NCI-H460 (cell line): ENCODE measurements at places on chromosomes 3 and 15. TPM values are rescaled to one million over a fixed set of nuclear protein-coding genes. Genes with fewer than 3 reads are reported as not detected.
A peak's percentile ranks its signal among the peaks of the same experiment; 100 is the strongest.

CLDN16 gene
- total RNA-seq = 0.78 and 0.87 TPM in 2 replicates

DNA sequence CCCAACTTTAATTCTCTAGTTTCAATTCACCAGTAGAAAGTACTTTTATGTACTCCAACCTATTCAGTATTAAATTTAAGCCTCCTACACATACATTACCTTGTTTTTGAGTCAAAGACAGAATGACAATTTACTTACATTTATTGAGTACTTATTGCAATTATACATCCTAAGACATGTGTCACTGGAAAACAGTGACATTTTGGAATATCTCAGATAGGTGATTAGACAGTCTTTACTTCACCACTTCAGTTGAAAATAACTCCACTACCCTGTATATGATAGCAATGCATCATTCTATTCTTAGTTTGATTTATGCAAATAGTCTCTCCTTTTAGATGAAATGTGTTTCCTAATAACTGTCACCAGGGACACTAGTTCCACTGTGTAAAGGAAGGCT is 461.5 kb downstream of the TUSC7 start:
- no peak for DNase-seq

SPESP1 gene
- total RNA-seq = not detected in 2 replicates

THUMPD3 gene
- 46.9 and 52.4 TPM in 2 replicates for total RNA-seq

GRCh38 chr15:88695101-88695500 is 56.3 kb downstream of the ISG20 start:
- no peak for DNase-seq

SNX22 gene
- 0.09 and 0.42 TPM in 2 replicates for total RNA-seq

DNA sequence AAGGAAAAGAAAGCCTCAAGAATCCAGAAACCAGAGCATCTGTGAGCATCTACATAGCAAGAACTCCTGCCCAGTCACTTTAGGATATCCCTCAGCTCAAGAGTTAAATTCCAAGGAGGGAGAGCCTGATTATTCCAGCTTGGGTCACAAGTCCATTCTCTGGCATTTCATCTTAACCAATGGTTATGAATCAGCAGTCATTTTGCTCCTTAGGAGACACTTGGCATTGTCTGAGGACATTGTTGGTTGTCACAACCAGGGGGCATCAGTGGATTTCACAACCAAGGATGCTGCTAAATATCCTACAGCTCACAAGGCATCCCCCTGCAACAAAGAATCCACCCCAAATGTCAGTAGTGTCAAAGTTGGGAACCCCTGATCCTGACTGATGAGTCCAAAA is 51.0 kb upstream of the LMCD1 start:
- DNase-seq = no peak

INKA1 gene
- 0.10 and 0.26 TPM in 2 replicates for total RNA-seq

SLC22A13 gene
- total RNA-seq = 0.17 and 0.40 TPM in 2 replicates

MKRN2OS gene
- not detected in 2 replicates for total RNA-seq

- peak; percentile 45 for DNase-seq
Observed at GRCh38 chr15:27826902-27827714, 272.0 kb downstream of the OCA2 start.

PLSCR5 gene
- not detected in 2 replicates for total RNA-seq

DNA sequence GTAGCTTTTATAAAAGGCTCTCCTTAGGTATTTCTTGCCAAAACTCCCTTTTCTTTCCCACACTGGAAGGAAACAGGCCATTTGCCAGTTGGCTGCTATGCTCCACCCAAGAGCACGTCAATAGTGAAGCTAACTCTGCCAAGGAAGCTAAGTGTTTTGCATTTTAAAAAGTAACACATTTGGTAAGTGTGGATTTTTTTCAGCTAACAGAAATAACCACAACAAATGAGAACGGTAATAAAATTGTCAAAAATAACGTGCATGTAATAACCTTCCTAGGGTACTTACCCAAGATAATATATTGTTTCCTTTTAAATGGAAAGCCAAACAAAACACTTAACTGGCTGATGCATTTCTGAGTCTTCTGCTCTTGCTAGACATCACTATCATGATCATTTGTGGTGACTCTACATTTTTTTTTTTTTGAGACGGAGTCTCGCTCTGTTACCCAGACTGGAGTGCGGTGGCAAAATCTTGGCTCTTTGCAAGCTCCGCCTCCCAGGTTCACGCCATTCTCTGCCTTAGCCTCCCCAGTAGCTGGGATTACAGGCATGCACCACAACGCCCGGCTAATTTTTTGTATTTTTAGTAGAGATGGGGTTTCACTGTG is 4.6 kb downstream of the DPP8 start:
- DNase-seq = no peak

CCDC71 gene
- total RNA-seq = 9.8 and 10.4 TPM in 2 replicates

AADACL2 gene
- not detected in 2 replicates for total RNA-seq

GRCh38 chr3:159186581-159186980 is 384.7 kb downstream of the MFSD1 start:
- DNase-seq = no peak

- no peak for DNase-seq
Observed at GRCh38 chr3:52030714-52031310, 25.6 kb downstream of the DUSP7 start.

DNA sequence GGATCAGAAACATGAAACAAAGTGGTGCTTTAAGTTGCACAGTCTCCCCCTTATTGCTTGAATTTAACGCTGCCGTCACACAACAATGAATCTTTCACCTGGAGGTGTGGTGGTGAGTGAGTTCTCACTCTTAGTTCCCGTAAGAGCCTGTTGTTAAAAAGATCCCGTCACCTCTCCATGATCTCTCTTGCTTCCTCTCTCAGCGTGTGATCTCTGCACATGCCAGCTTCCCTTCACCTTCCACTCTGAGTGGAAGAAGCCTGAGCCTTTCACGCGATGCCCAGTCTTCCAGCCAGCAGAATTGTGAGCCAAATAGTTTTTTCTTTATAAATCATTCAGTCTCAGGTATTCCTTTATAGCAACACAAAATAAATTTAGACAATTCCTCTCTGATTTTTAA is 136.7 kb upstream of the CHL1 start:
- DNase-seq = no peak

DNA sequence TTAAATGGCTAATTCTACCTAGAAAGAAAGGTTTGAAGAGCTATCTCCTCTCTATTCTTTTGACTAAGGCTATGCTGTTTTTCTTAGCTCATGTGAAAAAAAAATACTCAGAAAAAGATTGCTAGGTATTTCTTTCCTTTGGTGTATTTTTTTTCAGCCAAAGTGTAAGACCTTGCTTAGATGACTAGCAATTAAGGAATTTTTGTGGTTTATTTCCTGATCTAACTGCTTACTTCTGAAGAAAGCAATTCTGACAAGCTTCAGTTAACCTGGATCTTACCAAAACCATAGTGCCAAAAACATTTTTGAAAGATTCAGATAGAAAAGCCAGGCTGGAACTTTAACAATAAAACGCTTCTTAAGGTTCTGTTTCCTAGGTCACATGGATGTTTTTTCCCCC is 315.6 kb downstream of the SOX2 start:
- no peak for DNase-seq

DNA sequence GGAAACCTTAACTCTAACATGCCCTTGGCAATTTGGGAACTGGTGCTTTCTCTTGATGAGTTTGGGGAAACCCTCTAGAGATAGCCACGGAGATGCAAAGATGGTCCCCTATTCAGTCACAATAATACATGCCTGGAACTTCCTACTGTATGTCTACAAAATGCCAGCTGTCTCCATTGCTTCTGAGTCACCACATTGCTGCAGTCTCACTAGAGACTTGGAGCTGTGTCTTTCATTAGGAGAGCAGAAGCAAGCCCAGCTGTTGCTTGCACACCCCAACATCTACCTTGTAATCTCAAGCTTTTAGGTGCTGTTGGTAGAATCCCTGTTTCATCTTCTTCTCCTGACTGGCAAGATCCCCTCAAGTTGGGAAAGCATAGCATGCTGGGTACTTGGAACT is 261.0 kb downstream of the ADAMTSL3 start:
- DNase-seq = no peak

HES1 gene
- total RNA-seq = 14.4 and 17.7 TPM in 2 replicates

DNA sequence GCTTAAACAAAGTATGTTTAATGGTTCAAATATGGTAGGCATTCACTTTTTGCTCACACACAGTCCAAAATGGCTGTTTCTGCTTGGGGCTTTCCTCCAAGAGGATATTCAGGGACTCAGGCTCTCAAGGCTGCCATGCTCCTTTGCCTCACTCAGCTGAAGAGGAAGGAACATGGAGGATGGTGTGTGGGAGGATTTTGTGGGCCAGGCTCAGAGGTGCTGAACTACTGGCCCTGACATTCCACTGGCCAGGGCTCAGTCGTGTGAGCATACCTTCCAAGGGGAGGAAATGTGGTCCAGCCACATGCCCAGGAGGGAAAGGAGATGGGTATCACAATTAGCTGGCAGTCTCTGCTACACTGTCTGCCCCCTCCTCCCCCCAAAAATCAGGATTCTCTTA is 8.7 kb downstream of the PXYLP1 start:
- DNase-seq = no peak

DNA sequence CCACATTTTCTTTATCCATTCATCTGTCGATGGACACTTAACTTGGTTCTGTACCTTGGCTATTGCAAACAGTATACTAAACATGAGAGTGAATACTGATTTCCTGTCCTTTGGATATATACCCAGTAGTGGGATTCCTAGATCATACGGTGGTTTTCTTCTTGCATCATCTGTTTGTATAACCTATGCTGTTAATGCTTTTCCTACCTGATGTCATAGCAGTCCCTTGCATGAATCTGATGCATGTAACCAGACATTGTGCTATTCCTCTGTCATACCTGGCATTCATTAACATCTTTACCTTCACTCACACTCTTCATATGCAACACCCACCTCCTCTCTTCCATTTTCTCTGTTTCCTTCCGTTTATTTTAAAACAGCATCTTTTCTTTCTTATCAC is 185.2 kb downstream of the KLHL25 start:
- DNase-seq = no peak

DNA sequence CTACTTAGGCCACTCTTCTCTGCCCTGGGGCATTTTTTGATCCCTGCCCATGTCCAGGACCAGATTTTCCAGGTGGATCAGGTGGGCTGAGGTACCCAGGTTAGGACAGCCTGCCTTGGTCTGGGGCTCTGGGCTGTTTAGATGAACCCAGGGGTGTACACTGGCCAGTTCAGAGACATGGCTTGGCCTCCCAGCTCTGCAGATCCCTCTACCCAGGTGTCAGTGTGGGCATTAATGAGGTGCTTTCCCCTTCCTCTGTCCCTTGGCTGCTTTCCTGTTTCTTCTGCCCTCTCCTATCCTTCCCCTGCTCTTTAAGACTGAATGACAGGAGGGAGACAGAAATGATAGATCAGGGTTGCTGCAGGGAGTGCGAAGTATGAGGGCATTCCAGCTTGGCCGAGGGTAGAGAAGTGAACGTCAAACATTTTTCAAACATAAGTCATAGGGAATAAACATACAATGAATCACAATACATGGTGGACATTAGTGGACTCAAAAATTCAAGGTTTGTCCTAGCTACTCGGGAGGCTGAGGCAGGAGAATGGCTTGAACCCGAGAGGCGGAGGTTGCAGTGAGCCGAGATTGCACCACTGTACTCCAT is 30.5 kb downstream of the RTP1 start:
- no peak for DNase-seq

DNA sequence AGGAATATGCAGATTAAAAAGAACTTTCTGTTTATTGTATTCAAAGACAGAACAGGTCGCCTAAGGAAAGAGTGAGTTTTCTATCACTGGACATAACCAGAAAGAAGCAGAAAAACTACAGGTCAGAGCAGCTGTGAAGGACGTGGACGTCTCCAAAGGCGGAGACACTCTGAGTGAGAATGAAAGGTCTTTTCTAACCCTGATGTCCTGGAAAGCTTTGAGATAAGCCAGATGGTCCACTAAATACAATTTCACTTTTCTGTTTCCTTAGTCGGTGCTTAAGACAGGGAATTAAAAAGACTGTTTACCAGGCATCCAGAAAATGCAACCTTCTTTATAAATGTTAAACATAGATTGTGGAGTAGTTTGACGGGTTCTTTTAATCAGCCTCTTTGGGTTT is 360.4 kb downstream of the FGF12 start:
- no peak for DNase-seq
